Activated T-cell treated with anti-CD3 and anti-CD28 coated beads for 1 hour (primary cell): ENCODE measurements at places on chromosomes 5 and 9.
A peak's percentile ranks its signal among the peaks of the same experiment; 100 is the strongest.

GRCh38 chr9:34492051-34492450 lies 30.7 kb downstream of the ENHO start:
- DNase-seq = no peak

DNA sequence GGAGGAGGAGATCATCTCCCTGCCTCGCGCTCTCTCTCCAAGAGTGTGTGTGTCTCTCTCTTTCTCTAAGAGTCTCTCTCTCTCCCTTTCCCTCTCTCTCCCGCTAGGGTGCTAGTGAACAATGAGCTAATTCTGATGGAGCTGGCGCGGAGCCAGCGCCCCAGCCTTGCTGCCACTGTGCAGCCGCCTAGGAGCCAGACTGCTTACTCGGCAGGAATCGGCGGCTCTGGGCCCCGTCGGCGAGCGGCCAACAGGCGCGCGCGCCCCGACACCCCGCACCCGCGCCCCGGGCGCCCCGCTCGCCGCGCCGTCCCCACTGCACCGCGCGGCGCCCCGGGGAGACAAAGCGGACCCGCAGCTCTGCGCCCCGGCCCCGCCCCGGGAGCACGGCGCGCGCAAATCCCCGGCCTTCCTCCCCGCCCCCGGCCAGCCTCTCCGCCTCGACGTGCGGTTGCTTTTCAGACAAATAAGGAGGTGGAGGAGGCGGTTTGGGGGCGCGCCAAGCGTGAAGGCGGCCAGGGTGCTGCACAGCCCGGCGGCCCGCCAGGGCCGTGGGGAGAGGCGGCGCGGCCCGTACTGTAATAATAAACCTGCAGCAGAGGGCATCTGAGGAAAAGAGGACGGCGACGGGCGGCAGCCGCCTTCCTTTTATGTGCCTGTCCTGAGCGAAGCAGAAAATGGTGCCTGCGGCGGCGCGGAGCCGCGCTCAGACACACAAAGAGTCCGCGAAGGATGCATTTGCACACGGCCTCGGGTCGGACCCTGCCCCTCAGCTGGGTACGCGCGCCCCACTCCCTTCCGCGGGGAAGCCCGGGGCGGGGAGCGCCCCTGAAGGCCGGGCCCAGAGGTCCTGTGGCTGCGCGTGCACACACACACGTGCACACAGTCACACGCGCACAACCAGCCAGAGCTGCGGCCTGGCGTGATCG lies 625 bp upstream of the NREP start:
- DNase-seq = peak; percentile 62

DNA sequence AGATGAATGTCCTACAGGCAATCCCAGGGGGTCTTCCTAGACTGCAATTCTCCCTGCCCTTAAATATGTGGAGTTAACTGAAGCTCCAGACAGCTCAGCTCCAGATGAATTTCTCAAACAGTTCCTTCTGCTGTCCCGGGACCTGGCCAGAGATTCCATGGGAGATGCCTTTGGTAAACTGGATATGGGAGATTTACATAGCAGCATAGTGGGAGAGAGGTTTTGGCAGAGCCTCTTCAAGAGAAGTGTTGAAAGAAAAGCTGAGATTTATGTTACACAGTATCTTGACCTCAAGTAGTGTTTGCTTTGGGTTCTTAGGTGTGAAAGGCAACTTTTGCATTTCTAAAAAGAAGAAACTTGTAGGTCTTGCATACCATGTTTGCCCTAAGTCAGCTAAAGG lies 364.9 kb downstream of the ARRDC3 start:
- DNase-seq = no peak

DNA sequence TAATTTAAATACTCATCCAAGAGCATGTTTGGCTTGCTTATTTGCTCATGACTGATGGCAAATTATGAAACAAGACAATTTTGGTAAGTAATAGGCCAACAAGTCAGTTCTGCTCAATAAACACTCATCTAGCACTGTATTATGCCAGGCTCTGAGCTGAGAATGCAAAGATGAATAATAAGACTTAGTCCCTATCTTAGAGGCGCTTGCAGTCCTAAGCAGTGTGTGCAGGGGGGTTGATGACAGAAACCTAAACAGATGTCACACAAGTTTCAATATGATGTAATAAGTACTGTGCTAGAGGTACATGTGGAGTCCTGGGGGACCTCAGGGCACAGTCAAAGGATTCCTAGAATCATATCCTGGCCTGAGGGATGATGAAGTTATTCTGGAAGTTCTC lies 287.6 kb upstream of the ADRA1B start:
- DNase-seq = no peak

DNA sequence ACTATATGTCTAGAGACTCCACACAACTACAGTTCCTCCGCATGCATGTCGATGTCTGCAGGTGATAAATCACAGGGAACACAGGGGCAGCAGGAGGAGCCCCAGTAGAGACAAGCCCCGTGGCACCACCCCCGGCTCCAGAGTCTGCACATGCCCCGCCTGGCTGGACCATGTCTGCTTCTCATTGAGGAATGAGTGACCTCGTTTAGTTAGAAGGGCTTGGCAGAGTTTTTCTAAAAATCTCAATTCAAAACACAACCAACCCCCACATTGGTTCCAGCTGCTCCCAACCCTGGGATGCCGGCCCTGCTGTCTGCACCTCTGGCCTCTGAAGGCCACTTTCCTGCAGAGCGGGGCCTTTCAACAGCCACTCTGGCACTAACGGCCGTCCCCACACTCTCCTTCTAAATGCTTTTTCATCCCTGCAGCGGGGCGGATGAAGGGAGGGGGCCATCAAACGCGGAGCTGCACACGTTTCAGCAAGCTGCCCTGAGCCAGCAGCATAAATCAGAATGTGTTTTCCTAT lies 106.3 kb downstream of the ROR2 start:
- DNase-seq = no peak

DNA sequence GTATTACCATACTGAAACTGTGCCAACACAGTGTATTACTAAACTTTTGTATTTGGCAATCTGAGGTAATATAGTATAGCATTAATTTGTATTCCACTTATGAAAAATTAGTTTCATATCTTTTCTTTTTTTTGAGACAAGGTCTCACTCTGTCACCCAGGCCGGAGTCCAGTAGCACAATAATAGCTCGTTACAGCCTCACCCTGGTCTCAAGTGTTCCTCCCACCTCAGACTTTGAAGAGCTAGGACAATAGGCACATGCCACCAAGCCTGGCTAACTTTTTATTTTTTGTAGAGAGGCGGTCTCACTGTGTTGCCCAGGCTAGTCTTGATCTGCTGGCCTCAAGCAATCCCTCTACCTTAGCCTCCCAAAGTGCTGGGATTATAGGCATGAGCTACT lies 36.1 kb downstream of the POLK start:
- DNase-seq = no peak

- no peak for DNase-seq
Measured at GRCh38 chr5:56025151-56025885, 30.6 kb upstream of the IL6ST start.

- no peak for DNase-seq
Measured at GRCh38 chr5:44332285-44332971, 56.8 kb downstream of the FGF10 start.

- no peak for DNase-seq
Measured at GRCh38 chr5:164868761-164869160, 1363.3 kb downstream of the MAT2B start.

GRCh38 chr9:8287970-8288369 lies 488.4 kb upstream of the DMAC1 start:
- DNase-seq = no peak

DNA sequence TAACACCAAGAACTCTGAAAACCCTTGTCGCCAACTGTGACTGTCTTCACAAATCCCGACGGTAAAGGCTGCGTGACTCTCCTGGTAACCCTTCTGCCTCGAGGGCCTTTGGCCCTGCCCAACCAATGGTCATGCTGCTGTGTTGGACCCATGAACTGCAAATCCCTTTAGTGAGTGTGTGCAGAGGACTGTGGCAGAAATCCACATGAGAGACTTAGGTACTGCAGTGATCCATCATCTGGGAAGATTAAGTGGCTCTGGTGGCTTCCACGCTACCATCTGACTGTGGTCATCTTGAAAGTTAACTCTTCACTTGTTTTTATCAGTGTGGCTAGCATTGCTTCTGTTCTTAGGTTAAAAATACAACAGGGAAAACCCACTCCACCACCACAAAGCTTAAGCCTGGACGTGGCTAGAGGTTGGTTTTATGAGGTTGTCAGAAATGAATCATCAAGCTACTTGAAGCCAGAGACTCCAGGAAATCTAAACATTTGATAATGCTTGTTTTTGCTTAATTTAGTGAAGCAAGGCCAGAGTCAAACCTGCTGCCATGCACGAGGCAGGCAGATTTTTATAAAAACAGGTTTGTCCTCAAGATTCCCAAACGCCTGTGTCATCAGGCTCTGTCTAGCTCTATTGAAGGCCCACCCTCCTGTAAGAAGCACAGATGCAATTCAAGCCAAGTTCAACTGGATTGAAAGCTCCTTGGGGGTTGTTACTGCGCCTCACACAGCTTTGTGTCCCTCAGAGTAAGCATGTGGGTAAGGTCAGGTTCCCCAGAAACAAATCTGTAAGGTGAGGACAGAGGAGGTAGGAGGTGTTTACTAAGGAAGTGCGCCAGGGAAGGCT lies 52.7 kb upstream of the ERCC6L2 start:
- no peak for DNase-seq

DNA sequence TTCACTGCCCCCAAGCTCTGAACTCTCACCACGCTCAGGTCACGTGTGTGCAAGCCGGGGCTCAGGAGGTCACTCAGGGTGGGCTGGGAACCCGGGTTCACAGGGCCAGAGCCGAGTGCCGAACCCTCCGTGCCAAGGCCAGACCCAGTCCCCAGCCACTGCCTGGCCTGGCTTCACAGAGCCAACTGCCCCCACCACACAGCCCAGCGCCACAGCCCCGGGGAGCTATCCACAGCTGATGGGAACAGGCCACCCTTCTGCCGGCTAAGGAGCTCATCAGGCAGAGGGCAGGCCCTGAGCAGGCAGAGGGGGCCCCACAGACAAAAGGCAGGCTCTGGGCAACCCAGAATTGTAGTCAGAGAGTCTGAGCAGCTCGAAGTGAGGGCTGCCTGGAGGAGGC lies 117.0 kb downstream of the VAV2 start:
- DNase-seq = no peak

DNA sequence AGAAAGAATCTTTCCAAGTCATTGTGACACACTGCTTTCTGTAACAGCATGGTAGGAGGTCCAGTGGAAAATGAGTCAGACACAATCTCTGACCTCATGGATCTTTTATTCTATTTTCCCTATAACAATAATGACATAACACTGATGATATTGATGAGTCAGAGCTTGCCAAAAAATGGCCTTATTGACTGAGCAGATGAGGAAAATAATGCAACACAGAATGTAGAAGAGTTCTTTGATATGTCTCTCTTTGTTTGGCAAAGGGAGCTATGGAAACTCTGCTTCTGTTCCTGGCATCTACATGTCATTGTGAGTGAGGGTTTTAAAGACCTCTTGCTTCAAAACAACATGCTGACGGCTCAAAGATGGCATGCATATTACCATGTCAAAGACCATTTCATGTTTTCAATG lies 443.1 kb upstream of the ZNF608 start:
- DNase-seq = no peak
